ENCODE measurements at places on chromosomes 6 and 20.

DNA sequence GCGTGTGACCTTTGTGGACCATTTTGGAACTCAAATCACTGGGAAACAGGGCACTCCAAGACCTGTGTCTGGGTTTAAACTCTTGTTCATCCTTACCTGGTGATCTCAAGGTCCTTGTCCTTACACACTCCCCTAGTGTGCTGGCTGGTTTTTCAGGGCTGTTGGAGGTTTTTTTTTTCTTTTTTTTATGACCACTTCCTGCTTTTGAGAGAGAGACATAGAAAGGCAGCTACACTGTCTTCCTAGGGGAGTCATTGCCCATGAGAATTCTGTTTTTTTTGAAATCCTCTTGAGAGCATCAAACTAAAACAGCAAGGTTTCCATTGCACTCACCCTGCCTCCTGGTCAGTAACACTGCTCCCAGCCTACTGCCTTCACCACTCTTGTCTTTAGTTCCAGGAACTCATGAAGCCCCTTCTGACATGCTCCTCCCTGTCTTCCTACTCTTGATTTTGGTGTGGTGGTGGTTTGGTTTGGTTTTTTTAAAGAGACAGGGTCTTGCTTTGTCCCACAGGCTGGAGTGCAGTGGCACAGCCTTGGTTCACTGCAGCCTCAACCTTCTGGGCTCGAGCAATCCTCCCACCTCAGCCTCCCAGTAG lies 28.6 kb downstream of the PRPH2 start:
- no peak for DNase-seq

- DNase-seq: no peak
Observed at GRCh38 chr20:34190262-34190661, 51.0 kb upstream of the ASIP start.

DNA sequence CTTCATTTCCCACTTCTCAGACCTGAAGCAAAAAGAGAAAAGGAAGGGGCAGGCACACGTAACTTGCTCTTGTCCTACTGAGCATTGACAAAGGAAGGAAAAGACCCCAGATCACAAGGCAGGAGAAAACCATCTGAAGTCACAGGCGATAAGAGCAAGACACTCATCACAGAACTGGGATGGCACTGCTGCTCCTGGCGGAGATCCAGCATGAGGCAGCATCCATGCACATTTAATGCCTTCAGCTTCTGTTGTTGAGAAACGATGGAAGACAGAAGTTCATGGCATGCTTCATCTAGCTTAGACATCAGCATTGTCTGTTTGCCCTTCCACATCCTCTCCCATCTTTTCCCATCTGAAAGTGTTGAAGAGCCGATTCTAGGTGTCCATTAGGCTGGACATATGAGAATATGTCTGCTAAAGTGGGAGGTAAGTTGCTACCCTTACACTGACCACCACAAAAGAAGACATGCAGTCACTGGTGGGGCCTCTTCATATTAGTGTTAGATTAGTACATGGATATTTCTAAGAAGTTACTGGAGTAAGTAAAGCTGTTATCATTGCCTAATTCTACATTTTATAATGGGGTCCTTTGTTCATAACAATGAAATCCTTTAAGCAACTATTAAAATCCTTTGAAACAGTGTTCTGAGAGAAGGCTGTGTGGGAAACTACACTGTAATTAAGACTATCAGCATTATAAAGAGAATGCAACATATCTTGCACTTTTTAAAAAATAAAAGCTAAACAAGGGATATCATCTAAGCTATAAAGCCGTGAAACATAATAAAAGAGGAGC lies 618.5 kb downstream of the C6orf118 start:
- no peak for DNase-seq

DNA sequence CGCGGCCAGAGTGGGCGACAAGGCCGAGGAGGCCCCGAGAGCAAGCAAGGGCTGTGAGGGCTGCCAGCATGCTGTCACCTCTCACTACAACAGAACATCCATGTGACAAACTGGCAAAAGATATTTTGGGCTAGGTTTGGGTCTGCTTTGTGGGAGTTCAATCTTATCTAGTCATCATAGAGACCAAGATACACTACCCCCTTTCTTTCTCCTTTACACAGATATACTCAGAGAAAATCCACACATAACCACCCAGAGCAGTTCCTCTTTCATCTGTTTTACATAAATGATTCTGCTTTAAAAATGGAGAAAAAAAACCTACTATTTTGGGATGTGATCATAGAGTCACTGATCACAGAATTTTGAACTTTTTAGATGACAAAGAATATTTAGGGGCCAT lies 16.8 kb downstream of the SOX4 start:
- no peak for DNase-seq

DNA sequence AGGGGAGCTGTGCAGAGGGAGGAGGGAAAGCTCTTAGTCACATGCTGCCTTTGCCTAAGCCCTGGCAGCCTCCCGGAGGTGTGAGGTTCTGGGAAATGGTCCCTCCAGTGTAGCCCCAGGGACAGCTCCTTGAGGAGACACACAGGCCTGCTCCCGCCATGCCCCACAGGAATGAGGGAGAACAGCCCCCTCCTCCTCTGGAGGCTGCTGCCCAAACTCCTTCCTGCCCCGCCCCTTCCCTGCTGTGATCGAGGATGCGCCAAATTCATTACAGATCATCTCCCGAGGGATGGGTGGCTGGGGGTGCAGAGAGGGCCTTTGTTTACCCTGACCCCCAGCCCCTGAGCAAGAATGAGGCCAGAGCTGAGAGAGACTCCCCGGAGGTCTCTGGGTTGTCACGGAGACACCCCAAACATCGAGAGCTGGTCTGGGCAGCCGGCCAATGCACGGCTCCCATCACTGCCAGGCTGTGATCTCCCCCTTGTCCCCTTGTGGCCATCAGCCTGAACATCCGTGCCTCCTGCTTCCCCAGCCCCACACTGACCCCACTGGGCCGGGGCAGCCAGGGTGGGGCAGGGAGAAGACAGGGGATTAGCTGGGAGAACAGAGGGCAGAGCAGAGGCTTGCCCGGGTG lies 8.4 kb downstream of the CYP21A2 start:
- no peak for DNase-seq

DNA sequence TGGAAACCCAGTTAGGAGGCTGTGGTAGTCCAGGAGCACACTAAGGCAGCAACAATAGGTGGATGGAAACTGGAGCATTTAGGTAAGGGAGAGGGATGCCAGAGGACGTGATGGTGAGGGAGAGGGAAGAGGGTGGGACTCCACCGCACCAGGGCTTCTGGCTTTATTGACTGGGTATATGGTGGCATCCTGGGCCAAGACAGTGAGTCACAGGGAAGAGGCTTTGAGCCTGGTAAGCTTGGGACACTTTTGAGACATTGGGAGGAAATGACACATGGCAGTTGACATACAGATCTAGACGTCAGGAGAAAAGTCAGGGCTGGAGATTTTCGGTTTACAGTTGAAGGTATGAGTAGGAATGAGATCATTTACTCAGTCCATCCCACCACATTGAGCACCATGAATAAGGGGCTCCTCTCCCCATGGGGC lies 14.9 kb downstream of the NT5E start:
- no peak for DNase-seq

DNA sequence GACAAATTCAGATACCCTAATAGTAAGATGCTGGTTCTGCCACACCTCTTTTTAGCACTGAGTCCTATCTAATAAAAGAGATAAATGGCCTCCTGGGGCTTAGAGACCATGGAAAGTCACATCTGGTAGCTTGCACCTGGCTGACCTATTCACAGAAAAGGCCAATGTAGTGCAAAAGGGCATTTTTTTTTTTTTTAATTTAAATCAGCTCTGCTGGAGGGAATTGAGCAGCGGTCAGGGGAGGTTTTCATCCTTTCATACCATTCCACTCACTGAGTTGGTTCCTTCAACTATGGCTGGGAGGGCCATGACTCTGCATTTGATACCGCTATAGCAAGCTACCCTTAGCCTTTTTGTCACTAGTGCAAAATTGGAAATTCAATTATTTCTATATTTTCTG lies 20.1 kb upstream of the HS3ST5 start:
- DNase-seq: no peak

GRCh38 chr20:60249436-60249835 lies 291.2 kb downstream of the CDH26 start:
- no peak for DNase-seq

- no peak for DNase-seq
Observed at GRCh38 chr20:58715391-58715800, 22.8 kb downstream of the NPEPL1 start.

DNA sequence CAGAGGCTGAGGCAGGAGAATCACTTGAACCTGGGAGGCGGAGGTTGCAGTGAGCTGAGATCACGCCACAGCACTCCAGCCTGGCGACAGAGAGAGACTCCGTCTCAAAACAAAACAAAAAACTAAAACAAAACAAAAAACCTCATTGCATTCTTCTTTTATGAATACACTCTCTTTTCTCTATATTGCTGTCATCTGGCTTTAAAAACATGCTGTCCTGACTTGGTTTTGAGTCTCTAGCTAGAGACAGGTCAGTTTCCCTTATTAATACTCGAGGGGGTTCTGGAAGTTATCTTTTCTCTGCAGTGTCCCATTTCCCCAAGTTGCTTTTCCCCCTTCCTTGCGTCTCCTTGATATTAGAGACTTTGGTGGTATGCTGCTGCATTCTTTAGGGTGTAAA lies 50.9 kb downstream of the RIOK1 start:
- DNase-seq: no peak

DNA sequence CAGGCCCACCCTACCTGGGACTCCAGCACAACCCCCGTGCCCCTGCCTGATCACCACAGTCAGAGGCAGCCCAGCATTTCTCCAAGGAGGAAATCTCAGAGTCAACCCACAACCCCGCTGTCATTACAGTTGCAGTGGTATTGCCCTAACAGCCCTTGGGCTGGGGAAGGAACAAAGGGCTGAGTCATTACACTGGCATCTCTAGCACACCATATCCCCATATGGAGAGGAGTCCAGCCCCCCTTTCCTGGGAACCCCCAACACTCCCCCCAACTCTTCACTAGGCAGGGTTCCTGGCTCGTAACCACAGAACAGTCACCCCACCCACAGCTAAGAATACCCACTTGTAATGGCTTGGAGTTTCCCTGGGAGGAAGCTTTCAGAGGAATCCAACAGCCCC lies 149.4 kb upstream of the OGFRL1 start:
- DNase-seq: no peak

GRCh38 chr6:84791233-84791632 lies 26.8 kb upstream of the TBX18 start:
- DNase-seq: no peak

All from stimulated activated CD8-positive, alpha-beta memory T cell treated with anti-CD3 and anti-CD28 coated beads, Interleukin-4, amount 100 ng/mL, for 1 hour (primary cell).